ENCODE measurements at places on chromosomes 3 and 15.

DNA sequence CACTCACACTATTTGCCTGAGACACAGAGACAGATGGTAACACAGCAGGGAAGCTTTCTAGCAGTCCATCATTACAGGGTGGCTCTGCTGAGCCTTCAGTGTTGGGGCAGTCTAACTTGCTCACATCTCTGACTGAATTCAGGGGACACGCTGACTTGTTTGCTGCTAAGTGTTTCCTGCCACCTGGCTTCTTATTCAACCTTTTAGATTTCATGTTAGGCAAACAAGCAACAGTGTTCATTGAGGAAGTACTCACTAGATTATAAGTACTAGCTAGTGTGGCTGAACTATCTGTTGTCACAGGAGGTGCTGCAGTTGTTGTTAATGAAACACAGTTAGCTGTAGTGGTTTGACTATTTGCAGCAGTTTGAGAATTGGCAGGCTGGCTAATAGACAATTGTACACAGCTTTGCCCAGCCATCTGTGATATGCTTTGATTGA, 37.3 kb downstream of the USF3 start:
- no peak for DNase-seq

GRCh38 chr15:32688151-32688639, 29.6 kb upstream of the GREM1 start:
- peak; percentile 62 for DNase-seq

GRCh38 chr3:39372833-39373232, 10.3 kb upstream of the SLC25A38 start:
- no peak for DNase-seq

GRCh38 chr15:70761931-70762468, 1.4 kb downstream of the UACA start:
- no peak for DNase-seq

DNA sequence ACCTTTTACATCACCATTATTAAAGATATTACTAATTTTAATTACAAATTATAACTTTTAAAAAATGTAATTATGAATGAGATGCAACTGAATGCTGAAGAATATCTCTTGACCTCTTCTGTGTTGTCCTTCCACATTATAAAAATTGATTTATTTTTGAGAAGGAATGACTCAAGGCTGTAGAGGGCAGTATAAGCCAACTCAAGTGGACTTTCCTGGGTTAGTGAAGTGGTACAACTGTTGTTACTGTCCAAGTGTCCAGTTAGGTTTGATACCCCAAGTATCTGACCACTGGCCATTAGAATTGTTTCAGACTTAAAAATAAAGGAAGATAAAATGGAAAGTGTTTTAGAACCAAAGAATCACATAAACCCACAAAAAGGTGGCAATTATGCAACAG, 51.9 kb downstream of the BBX start:
- DNase-seq, result peak; percentile 29

DNA sequence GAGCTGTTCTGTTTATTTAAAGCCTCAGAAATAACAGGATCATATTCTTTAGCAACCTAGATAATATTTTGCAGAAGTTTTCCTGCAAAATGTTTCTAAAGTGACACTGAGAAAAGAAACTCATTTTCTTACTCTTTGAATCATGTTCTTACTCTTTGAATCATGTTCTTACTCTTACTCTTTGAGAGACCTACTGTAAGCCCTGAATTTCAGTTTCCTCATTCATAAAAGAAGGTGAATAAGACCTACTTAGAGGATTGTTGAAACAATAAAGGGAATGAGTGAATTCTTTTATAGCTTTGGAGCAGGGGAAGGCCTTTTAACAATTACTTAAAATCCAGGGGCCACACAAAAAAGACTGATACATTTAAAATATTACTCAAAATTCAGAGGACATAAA, 221.7 kb upstream of the CMC1 start:
- no peak for DNase-seq

DNA sequence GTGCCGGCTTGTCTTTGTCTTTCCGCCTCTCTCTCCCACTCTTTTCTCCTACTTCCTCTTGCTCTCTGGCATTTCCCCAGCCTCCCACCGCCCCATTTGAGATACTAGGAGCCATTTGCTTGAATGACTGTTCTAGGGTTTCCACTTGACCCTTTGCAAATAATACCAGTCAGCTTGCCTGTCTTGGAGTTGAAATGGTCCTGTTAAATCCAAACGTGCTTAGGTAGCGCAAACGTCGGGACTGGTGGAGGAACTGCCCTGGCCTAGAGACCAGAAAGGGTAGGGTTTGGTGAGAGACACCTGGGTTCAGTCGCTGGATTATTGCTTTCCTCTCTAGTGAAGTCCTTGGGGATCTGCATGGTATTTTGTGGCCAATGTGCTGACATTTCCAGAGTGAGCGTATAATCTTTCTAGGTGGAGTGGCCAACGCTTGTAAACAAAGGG, 10.6 kb downstream of the ZIC1 start:
- no peak for DNase-seq

GRCh38 chr15:101217446-101217845, 34.4 kb downstream of the CHSY1 start:
- no peak for DNase-seq

DNA sequence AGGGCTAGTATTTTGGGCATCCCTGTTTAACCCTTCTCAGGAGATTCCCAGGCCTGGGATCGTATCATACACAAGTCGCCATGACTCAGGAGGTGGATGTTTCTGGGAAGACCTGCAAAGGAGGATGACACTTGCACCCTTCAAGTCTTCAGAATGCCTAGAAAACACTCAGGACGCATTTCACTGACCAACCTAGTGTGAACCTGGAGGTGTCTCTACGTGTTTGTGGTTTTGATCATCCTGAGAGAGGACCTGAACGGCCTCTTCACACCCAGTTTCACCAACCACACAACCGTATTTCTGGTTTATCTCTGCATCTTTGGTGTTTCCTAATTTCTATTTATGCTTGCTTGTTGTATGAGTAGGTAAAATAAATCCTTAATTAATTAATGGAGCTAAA, 2.8 kb upstream of the CLDND1 start:
- DNase-seq, result no peak

GRCh38 chr3:193014902-193015301, 97.2 kb upstream of the MB21D2 start:
- DNase-seq, result no peak

- DNase-seq, result no peak
Observed at GRCh38 chr15:48397841-48398240, 66.6 kb downstream of the DUT start.

GRCh38 chr3:42095540-42095939, 4.4 kb downstream of the TRAK1 start:
- no peak for DNase-seq

DNA sequence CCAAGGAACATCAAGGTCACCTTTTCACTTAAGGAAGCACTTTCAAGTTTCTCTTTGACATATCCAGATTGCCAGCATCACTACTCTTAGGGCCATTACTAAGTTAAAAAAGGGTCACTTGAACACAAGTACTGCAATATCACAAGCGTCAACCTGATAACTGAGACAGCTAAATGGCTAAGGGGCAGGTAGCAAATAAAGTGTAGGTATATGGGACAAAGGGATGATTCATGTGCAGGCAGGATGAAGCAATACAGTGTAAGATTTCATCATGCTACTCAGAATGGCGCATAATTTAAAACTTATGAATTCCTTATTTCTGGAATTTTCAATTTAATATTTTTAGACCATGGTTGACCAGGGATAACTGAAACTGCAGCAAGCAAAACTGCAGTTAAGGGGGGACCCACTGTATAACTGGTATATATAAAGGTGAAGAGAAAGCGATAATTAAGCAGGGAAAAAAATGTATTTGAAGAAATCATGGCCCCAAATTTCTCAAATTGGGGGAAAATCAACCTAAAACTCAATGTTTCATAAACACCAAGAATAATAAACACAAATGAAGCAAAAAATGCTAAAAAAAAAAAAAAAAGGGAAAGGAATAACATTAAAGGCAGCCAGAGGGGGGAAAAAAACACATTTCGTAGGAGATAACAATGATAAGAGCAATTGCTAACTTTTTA, 13.1 kb downstream of the CCR1 start:
- no peak for DNase-seq
